ENCODE measurements at places on chromosomes 1 and 21.

DNA sequence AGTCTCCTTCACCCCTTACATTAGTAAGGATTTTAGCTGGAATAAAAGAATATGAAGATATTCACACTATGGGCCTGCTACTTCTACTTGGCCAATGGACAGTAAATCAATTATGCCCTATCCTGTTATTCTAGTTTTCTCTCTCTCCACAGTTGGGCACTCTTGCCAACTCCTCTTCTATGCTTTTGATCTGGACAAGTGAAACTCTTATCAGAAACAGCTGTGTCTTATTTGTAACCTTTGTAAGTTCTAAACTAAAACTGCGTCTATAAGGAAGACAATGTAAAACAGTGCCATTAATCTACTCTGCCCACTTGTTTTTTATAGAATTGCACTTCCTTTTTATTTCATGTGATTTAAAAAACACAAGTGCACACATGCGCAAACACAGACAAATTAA lies 244.0 kb upstream of the DMRTA2 start:
- no peak overlapping the region for H3K27ac ChIP-seq
- H3K4me1 ChIP-seq: no peaks in the 10 kb centered on the region
- no peaks in the 10 kb centered on the region for H3K27me3 ChIP-seq

GRCh38 chr21:32534113-32534512 lies 51.2 kb downstream of the TCP10L start:
- no peaks in the 10 kb centered on the region for H3K4me1 ChIP-seq
- H3K27me3 ChIP-seq: no peaks in the 10 kb centered on the region
- H3K4me3 ChIP-seq: no peak overlapping the region
- H3K27ac ChIP-seq: no peak overlapping the region
- DNase-seq: no peak

GRCh38 chr1:189211742-189212141 lies 1265.9 kb downstream of the BRINP3 start:
- no peak for DNase-seq
- no peaks in the 10 kb centered on the region for H3K36me3 ChIP-seq
- no peak overlapping the region for H3K4me3 ChIP-seq
- H3K27me3 ChIP-seq: no peaks in the 10 kb centered on the region

- no peaks in the 10 kb centered on the region for H3K27me3 ChIP-seq
- peak; percentile 39 for DNase-seq
- H3K4me3 ChIP-seq: peak overlapping the region; percentile 69
- H3K4me1 ChIP-seq: peaks cover 24% of the 10 kb centered on the region
Observed at GRCh38 chr1:154607106-154607608, 829 bp downstream of the ADAR start.

DNA sequence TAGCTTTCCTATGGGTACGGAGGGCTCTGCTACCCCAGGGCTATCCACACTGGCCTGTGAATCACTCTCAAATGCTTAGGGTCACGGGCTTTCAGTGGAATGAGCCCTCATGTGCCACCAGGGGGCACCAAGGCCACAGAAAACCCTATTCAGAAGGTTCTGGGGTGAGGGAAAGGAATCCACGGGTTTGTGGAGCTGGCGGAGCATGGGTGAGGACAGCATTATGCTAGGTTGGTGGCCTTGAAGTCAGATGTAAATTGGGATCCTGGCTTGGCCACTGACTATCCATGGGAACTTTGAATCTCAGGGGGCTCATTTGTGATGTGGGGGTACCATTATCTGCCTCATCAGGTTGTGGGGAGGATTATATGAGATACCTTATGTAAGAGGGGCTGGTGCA lies 5.1 kb upstream of the LAMTOR5 start:
- no peaks in the 10 kb centered on the region for H3K27me3 ChIP-seq
- H3K27ac ChIP-seq: no peak overlapping the region

DNA sequence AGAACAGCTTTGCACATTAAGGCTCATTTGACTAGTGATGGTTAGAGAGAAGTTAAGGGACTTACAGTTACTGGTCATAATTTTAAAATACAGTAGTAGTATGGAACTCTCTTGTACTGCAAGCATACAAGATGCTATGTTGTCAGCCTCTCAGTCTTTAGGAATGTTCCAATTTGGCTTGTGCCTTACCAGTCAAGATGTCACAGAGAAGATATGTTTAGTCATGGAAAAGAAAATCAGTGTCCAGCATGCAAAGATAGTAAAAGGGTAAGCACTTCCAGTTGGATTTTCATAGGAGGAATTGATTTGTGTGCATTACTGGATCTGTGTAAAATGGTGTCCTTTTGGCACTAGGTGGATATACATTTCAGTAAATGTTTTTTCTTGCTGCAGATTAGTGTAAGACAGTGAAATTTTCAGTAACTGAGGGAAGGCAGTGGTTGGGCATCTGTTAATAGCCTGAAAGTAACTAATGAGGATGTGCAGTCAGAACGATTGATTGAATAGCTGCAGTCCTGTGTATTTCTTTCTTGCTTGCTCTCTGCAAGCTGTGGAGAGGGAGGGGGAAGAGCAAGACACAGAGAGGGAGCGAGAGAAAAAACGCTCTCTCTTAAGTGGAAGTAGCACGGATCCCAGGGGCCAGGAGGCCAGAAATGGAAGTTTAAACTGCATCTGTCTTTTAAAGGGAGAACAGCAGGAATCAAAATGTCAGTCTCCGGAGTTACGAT lies 108.2 kb downstream of the CLEC20A start:
- H3K36me3 ChIP-seq: no peaks in the 10 kb centered on the region
- H3K4me1 ChIP-seq: no peaks in the 10 kb centered on the region
- H3K27ac ChIP-seq: peak overlapping the region; percentile 31
- H3K27me3 ChIP-seq: no peaks in the 10 kb centered on the region
- DNase-seq: peak; percentile 75

- H3K4me3 ChIP-seq: no peak overlapping the region
- H3K36me3 ChIP-seq: no peaks in the 10 kb centered on the region
- no peak overlapping the region for H3K27ac ChIP-seq
- peaks cover 5% of the 10 kb centered on the region for H3K27me3 ChIP-seq
- peak; percentile 54 for DNase-seq
- H3K4me1 ChIP-seq: peaks cover 30% of the 10 kb centered on the region
Observed at GRCh38 chr1:10969267-10969970, 43.0 kb upstream of the TARDBP start.

- DNase-seq: no peak
- H3K27me3 ChIP-seq: no peaks in the 10 kb centered on the region
- no peaks in the 10 kb centered on the region for H3K4me1 ChIP-seq
- no peak overlapping the region for H3K27ac ChIP-seq
- no peaks in the 10 kb centered on the region for H3K36me3 ChIP-seq
- H3K4me3 ChIP-seq: no peak overlapping the region
Observed at GRCh38 chr1:90149101-90149500, 154.2 kb downstream of the ZNF326 start.

DNA sequence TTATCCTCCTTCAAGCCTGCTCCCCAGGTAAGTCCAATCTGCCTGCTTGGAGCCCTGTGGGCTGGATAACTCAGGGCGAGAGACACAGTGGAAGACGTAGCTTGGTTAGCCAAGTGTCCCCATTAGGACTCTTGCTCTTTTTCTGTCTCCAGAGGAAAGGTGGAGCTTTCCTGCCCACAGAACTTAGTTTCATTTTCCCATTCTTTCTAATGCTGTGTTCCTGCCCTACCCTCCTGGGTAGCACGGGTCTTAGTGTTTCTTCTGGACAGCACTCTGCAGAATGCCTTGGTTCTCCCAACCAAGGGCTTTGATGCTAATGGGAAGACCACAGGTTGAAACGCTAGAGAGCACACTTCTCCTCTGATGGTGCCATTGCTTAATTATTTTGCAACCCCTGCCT lies 92.5 kb upstream of the LRRC8D start:
- H3K4me3 ChIP-seq: no peak overlapping the region
- H3K27ac ChIP-seq: no peak overlapping the region
- no peak for DNase-seq
- no peaks in the 10 kb centered on the region for H3K27me3 ChIP-seq
- no peaks in the 10 kb centered on the region for H3K36me3 ChIP-seq

DNA sequence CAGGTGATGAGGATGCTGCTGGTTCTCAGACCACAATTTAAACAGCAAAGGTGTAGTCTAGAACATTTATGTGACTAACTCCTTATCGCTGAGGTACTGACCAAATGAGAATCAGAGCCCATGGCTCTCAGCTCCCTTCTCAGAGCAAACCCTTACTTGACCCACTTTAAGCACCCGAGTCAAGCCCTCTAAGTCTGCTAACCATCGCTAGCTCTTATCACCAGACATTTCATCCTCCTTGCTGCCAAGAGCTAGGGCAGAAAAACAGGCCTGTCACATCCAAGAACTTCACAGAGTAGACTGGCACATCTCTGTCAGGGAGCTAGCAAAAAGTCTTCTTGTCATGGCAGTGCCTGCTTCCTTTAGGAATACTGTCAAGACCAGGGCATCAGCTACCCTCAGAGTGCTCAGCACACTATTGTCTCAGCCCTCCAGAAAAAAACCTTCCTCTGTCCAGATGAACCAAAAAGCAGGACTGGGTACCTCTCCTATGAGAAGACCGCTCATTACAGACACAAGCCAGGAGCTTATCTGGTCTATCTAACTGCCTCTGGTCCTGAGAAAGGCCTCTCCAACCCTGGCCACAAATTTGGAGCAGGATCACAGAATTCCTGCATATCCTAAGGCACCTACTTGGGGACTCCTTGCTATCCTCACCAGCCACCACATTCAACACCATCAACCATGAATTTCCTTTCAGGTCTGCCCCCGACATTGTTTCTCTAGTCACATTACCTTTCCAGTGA lies 26.2 kb downstream of the ERI3 start:
- no peaks in the 10 kb centered on the region for H3K27me3 ChIP-seq
- H3K36me3 ChIP-seq: peaks cover 27% of the 10 kb centered on the region
- H3K4me1 ChIP-seq: peaks cover 11% of the 10 kb centered on the region
- H3K4me3 ChIP-seq: no peak overlapping the region
- DNase-seq: no peak
- no peak overlapping the region for H3K27ac ChIP-seq

GRCh38 chr1:26733982-26734381 lies 38.2 kb downstream of the ARID1A start:
- peaks cover 71% of the 10 kb centered on the region for H3K36me3 ChIP-seq
- no peak overlapping the region for H3K27ac ChIP-seq
- H3K27me3 ChIP-seq: no peaks in the 10 kb centered on the region

DNA sequence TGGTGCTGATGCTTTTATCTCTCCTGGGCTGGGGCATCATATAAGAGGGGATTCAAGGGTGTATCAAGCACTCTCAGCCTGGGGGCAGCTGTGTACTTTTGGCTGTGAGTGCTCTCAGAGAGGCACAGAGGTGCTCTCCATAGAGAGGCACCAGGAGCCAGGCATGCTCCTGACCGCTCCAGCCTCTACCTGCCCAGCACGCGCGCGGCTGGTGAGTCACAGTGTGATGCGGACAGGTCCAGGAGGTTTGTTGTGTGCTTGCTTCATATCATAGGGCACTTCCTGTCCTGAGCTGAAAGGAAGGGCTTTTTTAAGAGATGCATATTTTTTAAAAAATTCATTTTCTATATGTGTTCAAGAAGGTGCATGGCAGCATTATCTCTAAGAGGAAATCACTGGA lies 93.6 kb upstream of the BCAR3 start:
- no peak for DNase-seq
- no peaks in the 10 kb centered on the region for H3K27me3 ChIP-seq
- no peaks in the 10 kb centered on the region for H3K36me3 ChIP-seq
- no peak overlapping the region for H3K4me3 ChIP-seq

- no peak for DNase-seq
- no peaks in the 10 kb centered on the region for H3K27me3 ChIP-seq
- H3K27ac ChIP-seq: no peak overlapping the region
- H3K4me1 ChIP-seq: no peaks in the 10 kb centered on the region
- H3K36me3 ChIP-seq: no peaks in the 10 kb centered on the region
- H3K4me3 ChIP-seq: no peak overlapping the region
Observed at GRCh38 chr1:242605521-242605920, 81.0 kb upstream of the PLD5 start.

DNA sequence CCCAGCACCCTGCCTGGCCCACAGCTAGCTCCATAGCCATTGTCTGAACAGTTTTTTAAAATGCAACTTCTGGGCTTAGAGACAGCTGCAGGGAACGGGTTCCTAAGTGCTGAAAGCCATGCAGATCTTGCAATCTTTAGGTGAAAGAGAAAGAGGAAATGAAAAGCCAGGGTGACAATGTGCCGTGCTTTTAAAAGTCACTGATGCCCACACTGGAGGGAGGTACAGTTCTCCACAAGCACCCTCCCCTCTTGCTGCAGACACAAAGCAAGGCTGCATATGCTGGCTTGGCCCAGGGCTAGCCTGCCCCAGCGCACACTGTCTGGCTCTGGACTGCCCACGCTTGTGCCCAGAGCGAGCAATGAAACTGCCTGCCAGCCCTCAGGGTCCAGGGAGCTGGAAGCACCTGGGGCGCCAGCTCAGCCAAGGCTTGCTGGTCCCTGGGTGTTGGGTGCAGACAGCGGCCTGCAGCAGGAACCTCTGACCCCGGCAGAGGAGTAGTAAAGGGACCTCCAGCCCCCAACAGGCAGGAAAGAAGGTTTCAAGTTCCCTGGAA lies 70.4 kb downstream of the AJAP1 start:
- H3K36me3 ChIP-seq: no peaks in the 10 kb centered on the region
- no peak for DNase-seq
- H3K27me3 ChIP-seq: no peaks in the 10 kb centered on the region
- no peaks in the 10 kb centered on the region for H3K4me1 ChIP-seq
- no peak overlapping the region for H3K4me3 ChIP-seq
- no peak overlapping the region for H3K27ac ChIP-seq

- no peaks in the 10 kb centered on the region for H3K36me3 ChIP-seq
- no peaks in the 10 kb centered on the region for H3K27me3 ChIP-seq
- peak; percentile 37 for DNase-seq
- peaks cover 3% of the 10 kb centered on the region for H3K4me1 ChIP-seq
- peak overlapping the region; percentile 80 for H3K27ac ChIP-seq
- H3K4me3 ChIP-seq: no peak overlapping the region
Observed at GRCh38 chr1:227299688-227300087, 18.6 kb downstream of the CDC42BPA start.

DNA sequence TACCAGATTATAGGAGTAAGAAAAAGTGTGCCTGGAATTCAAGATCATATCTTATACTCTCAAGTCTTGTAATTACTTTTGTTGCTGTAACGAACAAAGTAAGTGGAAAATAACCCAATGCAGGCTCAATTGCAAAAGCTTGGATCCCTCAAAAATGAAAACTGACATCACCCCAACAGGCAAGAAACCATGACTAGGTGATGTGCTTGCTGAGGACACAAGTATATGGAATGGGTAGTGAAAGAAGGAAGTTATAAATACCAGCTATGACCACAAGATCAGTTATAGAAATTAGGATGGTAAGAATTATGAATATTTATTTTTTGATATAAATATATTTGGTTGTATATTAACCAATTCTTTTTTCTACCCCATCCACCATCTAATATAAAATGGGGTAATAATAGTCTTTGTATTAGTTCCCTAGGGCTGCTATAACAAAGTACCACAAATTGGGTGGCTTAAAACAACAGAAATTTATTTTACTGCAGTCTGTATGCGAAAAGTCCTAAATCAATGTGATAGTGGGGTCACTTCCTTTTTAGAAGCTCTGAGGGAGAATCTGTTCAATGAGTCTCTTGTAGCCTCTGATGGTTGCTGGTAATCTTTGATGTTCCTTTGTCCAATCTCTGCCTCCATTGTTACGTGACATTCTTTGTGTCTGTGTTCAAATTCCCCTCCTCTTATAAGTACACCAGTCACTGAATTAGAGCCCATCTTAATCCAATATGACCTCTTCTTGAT lies 45.0 kb downstream of the DUSP10 start:
- peaks cover 2% of the 10 kb centered on the region for H3K36me3 ChIP-seq
- no peak overlapping the region for H3K27ac ChIP-seq
- H3K27me3 ChIP-seq: no peaks in the 10 kb centered on the region
- no peaks in the 10 kb centered on the region for H3K4me1 ChIP-seq
